Osteocyte (in vitro differentiated cells): ENCODE measurements at places on chromosomes 3 and 15. TPM values are rescaled to one million over a fixed set of nuclear protein-coding genes. Genes with fewer than 3 reads are reported as not detected.

- no peaks in the 10 kb centered on the region for H3K36me3 ChIP-seq
- peaks cover 2% of the 10 kb centered on the region for H3K27me3 ChIP-seq
- no peak overlapping the region for H3K27ac ChIP-seq
- no peaks in the 10 kb centered on the region for H3K4me1 ChIP-seq
- H3K4me3 ChIP-seq: no peak overlapping the region
These were observed 283.8 kb downstream of the RAP2B start for GRCh38 chr3:153445817-153446216.

DNA sequence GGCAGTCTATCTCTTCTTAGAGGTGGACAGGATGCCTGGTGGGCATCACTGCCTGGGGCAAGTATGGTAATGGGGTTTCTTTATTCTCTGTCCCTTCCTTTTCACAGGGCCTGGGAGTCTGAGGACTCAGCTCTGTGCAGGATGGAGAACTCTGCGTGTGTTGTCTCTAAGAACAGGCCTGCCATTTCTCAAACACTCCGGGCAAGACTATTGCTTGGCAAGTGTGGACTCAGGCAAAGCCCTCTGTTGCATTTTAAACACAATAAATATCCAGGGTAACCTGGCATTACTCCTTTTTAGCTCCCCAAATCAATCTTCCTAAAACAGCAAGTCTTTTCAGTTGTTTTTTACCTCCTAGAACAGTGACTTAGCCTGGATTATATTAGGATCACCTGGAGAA lies 185.1 kb upstream of the ROPN1 start:
- H3K27me3 ChIP-seq: peaks cover 2% of the 10 kb centered on the region
- DNase-seq: no peak
- H3K4me3 ChIP-seq: no peak overlapping the region

- no peak overlapping the region for H3K4me3 ChIP-seq
- DNase-seq: no peak
- no peaks in the 10 kb centered on the region for H3K27me3 ChIP-seq
- peaks cover 34% of the 10 kb centered on the region for H3K36me3 ChIP-seq
- H3K4me1 ChIP-seq: peaks cover 13% of the 10 kb centered on the region
- no peak overlapping the region for H3K27ac ChIP-seq
These were observed 14.0 kb downstream of the PLCD1 start for GRCh38 chr3:38015485-38015884.

DNA sequence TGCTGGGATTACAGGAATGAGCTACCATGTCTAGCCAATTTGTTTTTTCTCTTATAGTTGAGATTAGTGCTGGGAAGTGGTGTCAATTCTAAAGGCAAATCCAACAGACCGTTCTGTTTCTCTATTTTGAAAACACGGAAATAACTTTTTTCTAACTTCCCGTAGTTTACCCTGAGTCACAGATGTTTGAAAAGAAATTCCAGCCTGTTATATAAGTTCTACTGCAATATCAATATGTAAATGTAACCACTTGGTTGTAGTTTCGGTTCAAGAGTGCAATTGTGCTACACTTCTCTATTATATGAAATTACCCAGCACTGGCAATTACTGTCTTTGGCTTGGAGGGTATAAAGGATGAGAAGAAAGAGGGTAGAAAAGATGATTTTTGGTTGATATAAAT lies 22.3 kb upstream of the GNB4 start:
- DNase-seq: no peak
- H3K4me3 ChIP-seq: no peak overlapping the region
- no peaks in the 10 kb centered on the region for H3K4me1 ChIP-seq
- H3K36me3 ChIP-seq: no peaks in the 10 kb centered on the region

- H3K4me1 ChIP-seq: no peaks in the 10 kb centered on the region
- no peak for DNase-seq
- no peak overlapping the region for H3K4me3 ChIP-seq
- H3K27ac ChIP-seq: no peak overlapping the region
These were observed 721.4 kb upstream of the CBLB start for GRCh38 chr3:106590216-106590615.

DNA sequence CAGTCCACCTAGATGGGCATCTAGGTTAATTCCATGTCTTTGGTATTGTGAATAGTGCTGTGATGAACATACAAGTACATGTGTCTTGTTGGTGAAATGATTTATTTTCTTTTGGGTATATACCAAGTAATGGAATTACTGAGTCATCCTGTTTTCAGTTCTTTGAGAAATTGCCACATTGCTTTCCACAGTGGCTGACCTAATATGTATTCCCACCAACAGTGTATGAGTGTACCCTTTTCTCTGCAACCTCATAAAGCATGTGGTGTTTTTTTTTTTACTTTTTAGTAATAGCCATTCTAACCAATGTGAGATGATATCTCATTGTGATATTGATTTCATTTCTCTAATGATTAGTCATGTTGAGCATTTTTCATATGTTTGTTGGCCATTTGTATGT lies 86.0 kb upstream of the NDN start:
- H3K4me1 ChIP-seq: no peaks in the 10 kb centered on the region
- H3K27me3 ChIP-seq: no peaks in the 10 kb centered on the region
- H3K4me3 ChIP-seq: no peak overlapping the region
- no peak overlapping the region for H3K27ac ChIP-seq
- no peaks in the 10 kb centered on the region for H3K36me3 ChIP-seq

DNA sequence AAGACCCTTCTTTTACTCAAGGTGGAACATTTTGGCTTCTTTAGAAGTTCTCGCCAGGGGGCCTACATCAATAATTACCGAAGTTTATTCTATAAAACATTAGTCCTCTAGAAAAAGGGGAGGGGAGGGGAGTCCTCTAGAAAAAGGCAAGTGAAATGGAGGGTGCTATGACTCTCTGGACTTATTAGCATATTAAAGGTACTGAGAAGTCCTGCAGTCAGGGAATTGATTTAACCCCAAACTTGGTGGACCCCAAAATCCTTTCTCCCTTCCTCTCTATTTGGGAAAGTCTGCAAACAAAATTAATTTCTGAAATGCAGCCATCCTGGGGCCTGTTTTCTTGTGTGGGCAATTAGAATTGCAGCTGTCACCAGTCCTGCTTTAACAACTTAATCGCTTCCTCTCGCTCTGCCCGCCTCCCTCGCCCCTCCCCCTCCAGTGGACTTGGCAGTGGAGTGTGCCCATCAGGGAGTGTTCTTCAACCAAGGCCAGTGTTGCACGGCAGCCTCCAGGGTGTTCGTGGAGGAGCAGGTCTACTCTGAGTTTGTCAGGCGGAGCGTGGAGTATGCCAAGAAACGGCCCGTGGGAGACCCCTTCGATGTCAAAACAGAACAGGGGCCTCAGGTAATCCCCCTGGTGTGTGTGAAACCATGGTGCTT lies 18.9 kb upstream of the LRRK1 start:
- H3K27me3 ChIP-seq: no peaks in the 10 kb centered on the region
- H3K27ac ChIP-seq: no peak overlapping the region
- H3K4me1 ChIP-seq: peaks cover 17% of the 10 kb centered on the region
- no peak overlapping the region for H3K4me3 ChIP-seq
- no peak for DNase-seq

- peaks cover 2% of the 10 kb centered on the region for H3K4me1 ChIP-seq
- no peaks in the 10 kb centered on the region for H3K27me3 ChIP-seq
- no peak for DNase-seq
- H3K27ac ChIP-seq: peak overlapping the region; percentile 46
- H3K4me3 ChIP-seq: no peak overlapping the region
- peaks cover 55% of the 10 kb centered on the region for H3K36me3 ChIP-seq
These were observed 55.9 kb downstream of the PDIA5 start for GRCh38 chr3:123122525-123123315.

- H3K4me1 ChIP-seq: peaks cover 37% of the 10 kb centered on the region
- peaks cover 9% of the 10 kb centered on the region for H3K27me3 ChIP-seq
- peak overlapping the region; percentile 95 for H3K4me3 ChIP-seq
- no peak for DNase-seq
These were observed 725 bp upstream of the SCAMP2 start for GRCh38 chr15:74873756-74874424.

DNA sequence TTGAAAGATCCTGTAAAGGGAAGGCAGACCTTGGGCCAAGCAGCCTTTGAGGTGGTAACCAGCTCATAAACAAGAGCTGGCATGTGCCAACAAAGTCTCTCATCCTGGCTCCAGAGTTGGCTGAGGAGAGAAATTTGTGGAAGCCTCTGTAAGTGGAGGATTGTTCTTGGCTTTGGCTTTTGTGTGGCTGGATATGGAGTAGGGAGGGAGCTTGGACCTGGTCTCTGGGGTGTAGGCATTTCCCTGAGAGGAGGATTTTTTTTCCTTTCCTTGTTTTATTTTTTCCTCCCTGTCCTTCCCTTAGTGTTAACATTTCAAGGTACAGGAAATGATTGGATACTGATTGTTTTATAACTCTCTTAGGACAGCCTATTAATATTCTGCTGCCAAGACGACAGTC lies 60.8 kb downstream of the ZNF609 start:
- H3K36me3 ChIP-seq: peaks cover 5% of the 10 kb centered on the region
- DNase-seq: no peak
- peaks cover 28% of the 10 kb centered on the region for H3K4me1 ChIP-seq
- H3K27me3 ChIP-seq: no peaks in the 10 kb centered on the region
- H3K27ac ChIP-seq: peak overlapping the region; percentile 56
- no peak overlapping the region for H3K4me3 ChIP-seq

DNA sequence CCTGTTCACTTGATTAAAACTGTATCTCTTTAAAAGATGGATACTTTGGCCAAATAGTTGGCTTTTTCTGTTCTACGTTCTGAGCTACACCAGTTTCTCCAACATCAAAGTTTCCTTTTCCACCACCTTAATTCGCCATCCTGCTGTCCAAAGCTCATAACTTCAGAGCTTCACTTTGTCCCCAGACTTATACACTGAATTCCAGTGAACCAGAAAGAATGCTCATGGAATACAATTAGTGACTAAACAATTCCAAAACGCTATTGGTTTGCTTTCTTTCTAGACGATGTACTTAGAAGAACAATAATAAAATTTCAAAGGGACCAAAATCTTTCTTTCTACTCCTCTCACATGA lies 23.2 kb downstream of the GPR15 start:
- H3K36me3 ChIP-seq: no peaks in the 10 kb centered on the region
- no peaks in the 10 kb centered on the region for H3K4me1 ChIP-seq
- peaks cover 92% of the 10 kb centered on the region for H3K27me3 ChIP-seq
- no peak overlapping the region for H3K27ac ChIP-seq
- no peak overlapping the region for H3K4me3 ChIP-seq
- no peak for DNase-seq

DNA sequence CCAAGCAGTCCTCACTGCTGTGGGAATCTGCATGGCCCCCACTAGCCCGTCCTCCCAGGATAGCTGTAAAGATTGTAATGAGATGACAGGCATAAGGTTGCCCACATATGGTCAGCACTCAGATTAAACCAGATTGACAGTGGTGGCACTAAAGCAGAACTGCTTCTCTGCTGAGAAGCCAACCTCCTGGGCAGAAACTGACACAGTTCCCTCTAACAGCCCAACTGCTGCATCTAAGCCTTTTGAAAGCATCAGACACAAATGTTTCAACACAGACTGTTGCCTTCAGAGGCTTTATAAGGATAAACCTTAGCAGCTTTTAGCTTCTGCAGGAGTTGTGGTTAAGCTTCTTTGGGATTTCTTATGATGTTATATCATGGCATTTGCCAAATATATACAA lies 13.0 kb downstream of the DCLK3 start:
- no peak overlapping the region for H3K4me3 ChIP-seq
- no peaks in the 10 kb centered on the region for H3K4me1 ChIP-seq
- DNase-seq: no peak

The SOX14 gene
- not detected in 2 replicates for total RNA-seq

The RBP2 gene
- not detected in 2 replicates for total RNA-seq

The EIF4A2 gene
- total RNA-seq: 356 and 408 TPM in 2 replicates

The TBC1D23 gene
- 35.3 and 38.9 TPM in 2 replicates for total RNA-seq

The EIF1B gene
- 62.3 and 72.8 TPM in 2 replicates for total RNA-seq

The LRRC31 gene
- not detected in 2 replicates for total RNA-seq

The SCAMP5 gene
- total RNA-seq: 23.5 and 24.1 TPM in 2 replicates
